ENCODE measurements at places on chromosomes 12 and 14.
A peak's percentile ranks its signal among the peaks of the same experiment; 100 is the strongest.

DNA sequence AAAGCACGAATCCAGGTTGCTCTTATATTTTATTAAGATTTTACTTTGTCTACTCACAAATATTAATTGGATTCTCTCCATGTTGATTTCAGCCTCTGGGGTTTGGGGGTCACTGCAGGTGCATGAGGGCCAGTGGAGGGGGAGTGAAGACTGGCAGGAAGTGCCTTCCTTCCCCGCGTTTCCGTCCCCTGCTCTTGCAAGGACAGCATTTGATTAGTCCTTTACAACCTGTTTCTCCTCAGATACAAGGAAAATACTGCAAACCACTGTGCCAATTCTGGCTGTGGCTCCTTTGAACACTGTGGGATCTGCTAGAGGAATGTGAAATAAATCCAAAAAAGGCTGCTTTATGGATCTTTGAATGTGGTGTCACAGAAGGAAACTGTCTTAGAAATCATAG lies 291.8 kb downstream of the ETNK1 start:
- no peak for DNase-seq

DNA sequence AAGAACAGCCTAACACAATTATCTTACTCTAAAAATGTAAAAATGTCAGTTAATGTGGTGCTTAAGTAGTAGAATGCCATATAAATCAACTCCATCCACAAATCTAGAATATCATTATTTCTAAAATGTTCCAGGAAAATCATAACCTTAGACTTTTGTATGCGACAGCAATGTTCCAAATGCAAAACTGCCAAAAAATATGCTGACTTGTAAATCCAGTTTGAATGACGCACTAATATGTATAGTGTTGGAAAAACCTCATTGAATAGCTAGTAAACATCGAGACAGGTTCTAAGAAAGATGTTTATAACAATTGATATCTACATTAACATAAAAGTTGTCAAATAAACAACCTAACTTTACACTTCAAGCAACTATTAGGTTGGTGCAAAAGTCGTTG lies 469.1 kb upstream of the PRICKLE1 start:
- no peak for DNase-seq

- no peak for DNase-seq
These were observed 151.8 kb upstream of the HMGA2 start for GRCh38 chr12:65672441-65672840.

GRCh38 chr14:61213191-61213621 lies 67.9 kb downstream of the TMEM30B start:
- DNase-seq = no peak

GRCh38 chr14:65502676-65503124 lies 90.2 kb downstream of the FUT8 start:
- DNase-seq = peak; percentile 76

- no peak for DNase-seq
These were observed 19.4 kb downstream of the SLC2A13 start for GRCh38 chr12:40086471-40086870.

DNA sequence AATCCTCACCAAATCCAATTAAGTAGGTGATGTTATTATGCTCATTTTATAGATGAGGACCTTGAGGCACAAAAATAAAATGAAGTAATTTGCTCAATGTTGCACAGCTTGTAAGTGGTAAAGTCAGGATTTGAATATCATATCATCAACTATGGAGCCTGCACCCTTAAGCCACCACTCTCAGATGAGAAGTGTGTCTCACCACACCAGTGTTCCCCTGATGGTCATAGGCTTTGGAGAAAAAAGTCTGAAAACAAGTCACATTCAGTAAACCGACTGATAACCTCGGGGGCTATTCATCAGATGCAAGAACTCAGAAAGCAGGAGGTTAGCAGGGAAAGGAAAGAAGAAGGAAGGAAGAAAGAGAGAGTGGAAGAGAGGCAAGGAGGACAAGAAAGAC lies 2.8 kb downstream of the TSHR start:
- DNase-seq = no peak

- DNase-seq = no peak
These were observed 139.1 kb downstream of the SOX5 start for GRCh38 chr12:23810329-23810902.

- no peak for DNase-seq
These were observed 163.5 kb downstream of the KTN1 start for GRCh38 chr14:55743551-55743950.

DNA sequence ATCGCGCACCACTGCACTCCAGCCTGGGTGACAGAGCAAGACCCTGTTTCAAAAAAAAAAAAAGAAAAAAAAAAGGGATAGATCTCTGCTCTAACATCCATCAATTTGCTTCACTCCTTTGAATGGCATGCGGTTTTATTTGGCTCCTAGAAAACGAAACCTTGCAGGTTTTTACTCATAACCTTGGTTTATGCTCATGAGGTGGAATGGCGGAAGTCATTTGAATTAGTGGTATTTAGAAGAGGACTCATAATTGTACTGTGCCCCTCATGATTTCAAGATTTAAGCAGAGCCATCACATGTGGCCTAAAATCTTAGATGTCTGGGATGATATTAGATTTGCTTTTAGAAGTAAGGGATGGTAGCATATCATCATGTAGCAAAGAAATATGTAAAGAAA lies 29.4 kb downstream of the RBMS2 start:
- no peak for DNase-seq

- no peak for DNase-seq
These were observed 292.3 kb downstream of the TMEM117 start for GRCh38 chr12:44127966-44128710.

- DNase-seq = no peak
These were observed 21.0 kb downstream of the ANKLE2 start for GRCh38 chr12:132740652-132741051.

GRCh38 chr12:8483079-8483478 lies 27.3 kb downstream of the CLEC6A start:
- DNase-seq = no peak

DNA sequence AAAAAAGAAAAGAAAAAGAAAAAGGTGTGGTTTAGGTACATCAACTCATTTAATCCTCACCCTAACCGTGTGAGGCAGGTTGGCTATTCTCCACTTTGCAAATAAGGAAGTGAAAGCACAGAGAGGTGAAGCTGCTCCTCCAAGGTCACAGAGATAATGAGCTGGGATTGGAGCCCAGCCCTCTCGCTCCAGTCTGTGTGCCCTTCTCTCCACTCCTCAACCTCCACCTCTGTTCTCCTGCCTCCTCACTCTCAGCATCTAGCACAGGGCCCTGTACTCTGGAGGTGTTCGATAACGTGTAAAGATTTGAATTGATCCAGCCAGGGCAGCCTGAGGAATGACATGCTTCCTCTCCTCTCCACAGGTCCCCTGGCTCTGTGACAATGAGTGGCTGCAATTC lies 502.3 kb downstream of the TMEM132D start:
- no peak for DNase-seq

DNA sequence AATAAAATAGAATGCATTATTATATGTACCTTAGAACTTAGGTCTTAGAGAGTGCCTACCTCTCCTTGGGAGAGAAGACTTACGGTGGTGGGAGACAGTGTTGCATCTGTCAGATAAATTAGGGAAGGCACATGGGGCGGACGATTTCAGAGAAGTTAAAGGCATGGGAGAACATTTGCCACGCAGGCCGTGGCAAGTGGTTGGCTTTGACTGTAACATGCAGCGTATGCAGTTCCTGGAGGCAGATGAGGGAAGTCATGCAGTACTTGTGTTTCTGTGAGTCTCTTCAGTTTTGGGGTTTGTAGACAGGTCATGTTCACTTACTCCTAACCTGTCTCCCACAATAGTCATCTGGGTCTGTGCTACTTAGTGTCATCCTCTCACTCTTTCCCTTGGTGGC lies 43.6 kb downstream of the ETV6 start:
- DNase-seq = no peak

- no peak for DNase-seq
These were observed 46.6 kb downstream of the CALM1 start for GRCh38 chr14:90443161-90444076.

DNA sequence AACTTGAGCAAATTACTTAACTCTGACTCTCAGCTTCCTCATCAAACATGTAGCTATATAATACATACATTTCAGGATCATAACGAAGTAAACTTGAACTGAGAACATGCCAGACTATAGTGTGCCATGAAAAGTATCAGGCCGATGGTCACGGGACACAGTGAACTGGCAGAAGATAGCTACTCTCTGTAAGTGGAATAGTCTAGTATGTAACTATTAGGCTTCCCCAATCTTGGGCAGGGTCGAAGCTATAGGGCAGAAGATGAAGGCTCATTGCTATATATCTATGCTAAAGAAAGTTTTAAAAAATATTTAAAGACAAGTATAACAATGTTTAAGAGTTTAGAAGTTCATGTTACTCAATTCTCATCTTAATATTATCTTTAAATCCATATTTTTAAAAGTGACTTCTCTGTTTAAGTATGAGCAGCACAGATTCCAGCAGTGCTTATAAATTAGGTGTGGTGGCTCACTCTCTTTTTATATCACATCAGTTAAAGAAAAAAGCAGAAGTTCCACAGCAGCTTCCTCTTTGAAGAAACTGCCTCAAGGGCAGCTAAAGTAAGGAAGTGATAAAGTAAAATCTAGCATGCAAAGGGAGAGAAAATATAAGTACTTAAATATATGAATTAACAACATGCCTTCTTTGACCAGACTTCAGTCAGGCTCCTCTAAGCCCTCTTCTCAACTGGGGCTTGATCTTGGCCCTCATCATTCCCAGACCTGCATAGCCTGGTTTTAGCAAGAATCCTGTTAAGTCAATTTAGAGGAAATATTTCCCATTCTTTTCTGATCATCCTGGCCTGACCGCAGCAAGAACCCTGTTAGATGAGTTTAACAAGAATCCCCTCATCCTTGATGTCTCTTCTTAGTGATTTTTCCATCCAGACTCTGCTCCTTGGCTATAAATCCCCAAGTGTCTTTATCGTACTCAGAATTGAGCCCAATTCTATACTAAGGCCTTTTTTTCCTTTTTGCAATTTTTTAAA lies 8.4 kb upstream of the GLIPR1 start:
- DNase-seq = no peak

- DNase-seq = no peak
These were observed 161.5 kb downstream of the CALM1 start for GRCh38 chr14:90558041-90558982.

GRCh38 chr12:89589753-89590152 lies 63.9 kb upstream of the POC1B start:
- no peak for DNase-seq

- no peak for DNase-seq
These were observed 67.0 kb downstream of the ARF6 start for GRCh38 chr14:49959822-49960408.

DNA sequence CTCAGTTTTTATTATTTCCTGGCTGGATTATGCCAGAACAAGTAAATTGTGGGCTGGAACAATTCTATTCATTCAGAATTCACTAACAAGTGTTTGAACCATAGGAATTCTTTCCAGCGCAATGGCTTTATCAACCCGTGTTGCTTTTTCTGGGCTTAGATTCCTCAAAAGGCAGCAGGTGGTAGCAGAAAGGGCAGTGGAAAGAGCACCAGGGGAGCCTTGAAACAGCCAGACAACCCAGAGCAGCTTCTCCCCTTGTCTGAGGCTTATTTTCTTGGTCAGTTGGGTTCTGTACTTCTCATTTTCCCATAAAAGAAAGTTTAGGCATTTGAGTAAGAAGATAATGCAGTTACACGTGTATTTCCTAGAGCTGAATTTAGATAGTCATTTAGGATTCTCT lies 130.7 kb downstream of the OTOGL start:
- DNase-seq = no peak

DNA sequence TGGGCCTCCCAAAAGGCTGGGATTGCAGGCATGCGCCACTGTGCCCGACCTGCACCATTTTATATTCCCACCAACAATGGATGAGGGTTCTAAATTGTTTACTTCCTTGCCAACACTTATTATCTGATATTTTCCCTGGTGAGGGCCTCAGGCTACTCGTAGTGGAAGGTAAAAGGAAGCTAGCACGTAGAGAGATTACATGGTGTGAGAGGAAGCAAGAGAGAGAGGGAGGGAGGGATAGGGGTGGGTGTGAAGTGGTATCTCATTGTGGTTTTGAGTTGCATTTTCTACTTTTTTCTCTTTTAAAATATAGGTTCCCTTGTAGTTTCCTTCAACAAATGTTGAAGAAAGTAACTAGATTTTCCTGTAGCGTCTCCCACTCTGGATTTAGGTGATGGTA lies 30.9 kb downstream of the MYO1H start:
- no peak for DNase-seq

DNA sequence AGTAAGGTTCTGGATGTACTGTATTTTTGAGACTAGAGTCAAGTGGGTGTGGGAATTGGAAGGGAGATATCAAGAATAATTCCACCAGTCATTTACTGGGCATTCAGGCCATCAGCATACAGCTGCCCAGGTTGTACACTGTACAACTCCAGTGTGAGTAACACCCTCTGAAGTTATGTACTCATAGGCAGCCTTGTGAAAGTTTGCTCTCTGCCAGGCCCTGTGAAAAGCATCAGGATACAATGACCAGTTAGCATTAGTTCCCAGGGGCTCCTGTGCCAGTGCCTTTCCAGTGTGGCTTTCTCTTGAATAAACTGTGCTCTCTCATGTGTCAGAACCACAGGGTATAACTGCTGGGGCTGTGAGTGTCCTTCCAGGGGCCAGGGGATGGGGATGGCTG lies 89.7 kb downstream of the LGMN start:
- no peak for DNase-seq

DNA sequence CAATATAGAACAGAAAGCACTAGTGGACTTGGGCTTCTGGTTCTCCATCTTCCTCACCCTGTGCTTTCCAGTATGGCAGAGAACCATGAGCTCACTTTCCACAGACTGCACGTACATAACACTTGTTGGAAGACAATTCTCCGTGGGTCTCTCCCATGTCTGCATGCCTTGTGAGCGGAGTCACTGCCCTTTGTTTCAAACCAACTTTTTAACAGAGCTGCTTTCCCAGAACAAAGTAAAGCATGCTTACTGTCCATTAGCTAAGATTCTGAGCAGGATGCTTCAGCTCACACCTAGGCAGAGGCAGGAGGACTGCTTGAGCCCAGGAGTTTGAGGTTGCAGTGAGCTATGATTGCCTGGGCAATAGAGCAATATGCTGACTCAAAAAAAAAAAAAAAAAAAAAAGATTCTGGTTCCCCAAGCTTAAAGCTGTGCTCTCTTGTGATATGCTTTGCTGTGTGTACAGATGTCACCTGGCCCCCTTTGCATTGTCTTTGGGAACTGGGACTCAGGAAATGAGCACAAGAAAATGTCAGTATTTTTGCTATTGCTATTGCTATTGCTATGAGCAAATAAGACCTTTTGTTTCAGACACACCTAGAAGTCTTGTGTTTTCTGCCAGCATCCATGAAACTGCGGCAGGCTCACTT lies 54.6 kb upstream of the PTGR2 start:
- DNase-seq = peak; percentile 60

GRCh38 chr12:53221203-53222080 lies 10.6 kb downstream of the RARG start:
- peak; percentile 77 for DNase-seq

DNA sequence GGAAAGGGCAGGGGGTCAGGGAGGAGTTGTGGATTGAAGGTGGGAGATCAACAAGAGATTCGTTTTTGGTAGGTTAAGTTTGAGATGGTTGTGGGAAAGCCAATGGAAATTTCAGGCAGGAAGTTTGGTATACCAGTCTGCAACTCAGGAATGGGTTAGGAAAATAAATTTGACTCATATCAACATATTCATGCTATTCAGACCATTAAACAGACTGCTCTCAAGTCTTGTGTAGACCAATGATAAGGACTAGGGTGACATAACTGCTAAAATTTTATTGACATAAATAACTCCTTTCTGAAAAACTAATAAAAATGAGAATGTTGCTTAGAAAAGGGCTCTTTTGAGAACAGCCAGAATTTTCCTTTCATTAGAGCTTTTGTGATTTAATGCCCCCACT lies 60.0 kb downstream of the PLEKHA5 start:
- no peak for DNase-seq

GRCh38 chr14:77306851-77307496 lies 13.7 kb downstream of the POMT2 start:
- DNase-seq = no peak
